Kidney (tissue), 22 donors: ENCODE measurements at places on chromosomes 13 and 19. TPM values are rescaled to one million over a fixed set of nuclear protein-coding genes. Genes with fewer than 3 reads are reported as not detected.

The CFD gene
- 35.1 TPM for total RNA-seq

GRCh38 chr13:74730556-74731331, 596.5 kb upstream of the KLF12 start:
- DNase-seq: no peak

The ZNF333 gene
- 20.8 TPM for total RNA-seq

DNA sequence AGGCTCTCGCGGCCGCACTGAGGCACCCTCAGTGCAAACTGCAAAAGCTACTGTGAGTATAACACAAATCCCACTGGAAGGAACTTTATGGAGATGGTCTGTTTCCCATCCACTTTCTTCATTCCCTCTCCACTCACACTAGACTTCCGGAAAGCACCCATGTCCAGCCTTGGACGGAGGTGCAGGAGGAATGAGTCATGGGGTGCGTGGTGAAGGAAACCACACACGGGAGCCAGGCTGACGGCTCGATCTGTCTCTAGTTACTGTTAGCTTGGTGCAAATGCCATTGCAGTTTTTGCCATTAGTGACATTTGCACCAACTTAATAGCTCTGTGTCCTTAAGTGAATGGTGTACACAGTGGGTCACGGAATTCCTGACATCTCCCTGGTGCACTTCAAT, 14.6 kb downstream of the NLRP8 start:
- DNase-seq: no peak

DNA sequence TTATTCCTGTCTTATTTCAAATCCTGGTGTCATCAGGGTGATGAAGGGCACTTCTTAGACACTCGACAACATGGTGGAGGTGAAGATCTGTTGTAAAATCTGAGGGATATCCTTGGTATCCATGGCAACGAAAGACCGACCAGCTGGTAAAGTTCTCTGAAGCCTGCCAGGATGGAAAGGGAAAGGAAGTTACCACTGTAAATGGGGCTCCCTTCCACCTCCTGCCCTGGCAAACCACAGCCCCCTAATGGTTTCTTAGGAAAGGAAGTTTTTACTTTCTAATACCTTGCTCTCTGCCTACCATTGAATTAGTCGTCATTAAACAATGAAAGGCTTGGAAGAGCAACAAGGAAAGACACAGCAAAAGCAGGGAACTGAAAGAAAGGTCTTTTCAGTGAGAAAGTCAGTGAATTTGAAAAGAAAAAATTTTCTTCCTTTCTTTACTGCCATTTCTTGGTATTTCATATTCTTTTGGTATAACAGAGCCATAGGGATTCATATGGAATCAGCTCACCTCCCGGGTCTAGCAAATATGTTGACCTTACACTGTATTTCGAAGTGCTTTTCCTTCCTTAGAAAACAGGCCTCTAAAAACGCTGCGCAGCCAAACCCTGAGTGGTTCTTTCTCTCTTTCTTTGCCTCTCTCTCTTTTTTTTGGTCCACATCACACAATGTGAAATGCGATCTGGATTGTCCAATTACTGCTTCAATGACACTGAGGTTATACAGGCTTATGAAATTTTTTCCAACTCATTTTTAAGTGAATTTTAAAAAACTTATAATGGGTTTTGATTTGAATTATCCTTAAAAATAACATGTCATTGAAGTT, 111.0 kb downstream of the RGCC start:
- DNase-seq: no peak
